Left cardiac atrium (tissue), 4 donors: ENCODE measurements at places on chromosomes 7 and 10. TPM values are rescaled to one million over a fixed set of nuclear protein-coding genes. Genes with fewer than 3 reads are reported as not detected.

Gene COL17A1
- total RNA-seq, result 0.29 TPM

Gene AKR1C1
- 147 TPM for total RNA-seq

Gene CLRN3
- total RNA-seq, result not detected

DNA sequence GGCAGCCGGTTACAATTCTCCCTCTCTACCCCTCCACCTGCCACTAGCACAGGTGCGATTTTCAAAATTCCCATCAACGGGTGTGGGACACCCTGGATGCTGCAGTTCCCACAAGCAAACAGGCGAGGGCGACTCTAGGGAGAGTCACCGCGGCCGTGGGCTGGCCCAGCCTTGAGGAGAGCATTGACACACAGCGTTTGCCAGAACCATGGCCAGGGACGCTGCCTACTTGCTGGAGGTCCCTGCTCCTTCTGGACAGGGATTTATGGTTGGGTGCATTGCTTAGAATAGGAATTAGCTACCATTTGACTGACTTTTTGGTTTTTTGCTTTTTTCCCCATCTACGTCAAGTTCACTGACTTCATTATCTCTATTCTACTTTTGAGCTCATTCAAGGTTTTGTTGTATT, 19.0 kb upstream of the CLDN4 start:
- peak; percentile 50 for DNase-seq

GRCh38 chr7:80908360-80908797, 10.5 kb downstream of the SEMA3C start:
- DNase-seq, result no peak

- DNase-seq, result peak; percentile 36
These were observed 52.6 kb upstream of the SMNDC1 start for GRCh38 chr10:110357252-110357780.

GRCh38 chr10:6507311-6507710, 72.8 kb downstream of the PRKCQ start:
- no peak for DNase-seq
